ENCODE measurements at places on chromosomes 2 and 18.

GRCh38 chr2:230408244-230408842, 7.7 kb upstream of the SP100 start:
- no peak for DNase-seq

- DNase-seq, result no peak
Observed at GRCh38 chr2:133360190-133360589, 208.1 kb downstream of the NCKAP5 start.

- no peak for DNase-seq
Observed at GRCh38 chr2:14082640-14083039, 549.9 kb upstream of the LRATD1 start.

- DNase-seq, result no peak
Observed at GRCh38 chr18:2087877-2088673, 483.2 kb downstream of the METTL4 start.

DNA sequence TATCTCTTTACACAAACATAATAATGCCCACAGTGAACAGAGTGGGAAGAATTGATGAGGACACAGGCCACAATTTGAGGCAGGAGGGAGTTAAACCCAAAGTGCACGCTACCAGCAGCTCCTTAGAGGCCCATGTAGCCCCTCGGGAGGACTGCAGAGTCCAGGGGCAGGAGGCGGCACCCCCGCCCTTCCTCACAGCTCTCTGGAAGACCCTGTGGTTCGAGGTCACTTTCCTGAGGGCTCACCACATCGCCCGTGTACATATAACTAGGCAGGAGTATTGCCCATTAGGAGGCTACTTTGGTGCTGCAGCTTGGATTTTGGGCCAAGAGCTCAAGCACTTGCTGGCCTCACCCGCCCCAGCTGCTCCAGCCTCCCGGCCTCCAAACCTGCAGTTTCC, 22.2 kb upstream of the CIDEA start:
- no peak for DNase-seq

- no peak for DNase-seq
Observed at GRCh38 chr18:30333310-30333709, 709.2 kb downstream of the DSC3 start.

DNA sequence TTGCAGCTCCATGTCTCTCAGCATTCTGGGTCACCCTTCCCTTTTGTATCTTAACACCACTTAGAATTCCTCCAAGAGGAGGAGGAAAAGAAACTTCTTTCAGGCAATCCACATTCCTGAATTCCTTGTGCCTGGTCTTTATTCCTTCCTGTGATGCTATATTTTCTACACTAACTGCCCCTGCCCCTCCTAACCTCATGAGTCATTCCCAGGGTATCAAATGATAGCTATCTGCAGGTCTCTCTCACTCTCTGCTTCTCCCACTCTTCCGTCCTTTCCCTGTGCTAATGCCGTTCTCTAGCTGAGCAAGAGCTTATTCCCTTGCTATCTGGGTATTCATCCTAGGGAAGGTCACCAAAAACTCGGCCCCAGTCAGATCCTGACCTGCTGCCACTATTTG, 395.0 kb upstream of the TCF4 start:
- DNase-seq, result no peak

GRCh38 chr2:241788572-241788971, 11.9 kb downstream of the GAL3ST2 start:
- DNase-seq, result no peak

GRCh38 chr2:195596840-195597239, 60.2 kb upstream of the SLC39A10 start:
- no peak for DNase-seq

- peak; percentile 79 for DNase-seq
Observed at GRCh38 chr2:174013315-174013751, 48.2 kb upstream of the SP3 start.

DNA sequence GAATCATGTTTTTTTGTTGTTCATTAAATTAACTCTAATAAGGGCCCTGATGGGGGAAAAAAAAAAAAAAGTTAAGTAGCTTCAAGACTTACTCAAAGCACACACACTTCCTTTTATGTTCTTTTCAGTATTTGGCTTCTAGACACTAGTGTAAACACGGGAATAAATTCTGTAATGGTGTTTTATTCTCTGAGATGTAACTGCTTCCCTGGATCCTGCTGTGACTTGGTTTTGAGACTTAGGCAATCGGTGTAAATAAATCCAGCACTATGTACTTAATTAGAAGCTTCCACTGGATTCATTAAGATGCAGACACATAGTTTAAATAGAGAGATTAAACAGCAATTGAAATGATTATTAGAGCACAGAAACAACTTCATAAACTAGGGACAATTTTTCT, 26.1 kb upstream of the AP1S3 start:
- DNase-seq, result no peak

DNA sequence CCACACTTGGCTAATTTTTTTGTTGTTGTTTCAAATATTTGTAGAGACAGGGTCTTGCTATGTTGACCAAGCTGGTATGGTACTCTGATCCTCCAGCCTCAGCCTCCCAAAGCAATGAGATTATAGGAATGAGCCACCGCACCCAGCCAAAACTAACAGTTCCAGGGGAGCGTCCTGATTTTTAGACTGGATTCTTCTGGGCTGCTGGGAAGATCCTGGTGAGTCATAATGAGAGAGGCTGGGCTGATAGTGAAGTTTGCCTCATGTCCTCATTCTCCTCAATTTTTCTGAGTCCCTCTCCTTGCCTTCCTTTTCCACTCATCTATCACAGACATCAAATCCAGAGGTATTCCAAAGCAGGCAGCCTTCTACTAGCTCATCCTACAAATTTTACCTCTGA, 81.3 kb downstream of the VSNL1 start:
- no peak for DNase-seq

DNA sequence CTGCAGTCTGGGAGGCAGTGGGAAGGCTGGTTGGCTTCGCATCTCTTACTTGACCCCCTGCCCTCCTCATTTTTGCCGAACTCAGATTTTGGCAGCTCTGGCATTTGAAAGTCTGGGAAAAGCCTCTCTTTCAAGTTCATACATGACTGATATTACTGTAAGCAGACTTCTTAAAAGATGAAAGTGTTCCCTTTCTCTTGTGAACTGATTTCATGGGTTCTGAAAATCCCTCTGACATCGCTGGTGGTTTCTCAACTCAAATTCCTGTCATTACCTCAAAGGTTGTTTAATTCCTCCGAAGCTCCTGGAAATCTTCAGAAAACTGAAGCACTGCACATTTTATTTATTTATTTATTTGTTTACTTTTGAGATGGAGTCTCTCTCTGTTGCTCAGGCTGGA, 16.9 kb upstream of the SLC38A11 start:
- peak; percentile 51 for DNase-seq

GRCh38 chr2:190382851-190383250, 25.3 kb upstream of the MFSD6 start:
- no peak for DNase-seq

DNA sequence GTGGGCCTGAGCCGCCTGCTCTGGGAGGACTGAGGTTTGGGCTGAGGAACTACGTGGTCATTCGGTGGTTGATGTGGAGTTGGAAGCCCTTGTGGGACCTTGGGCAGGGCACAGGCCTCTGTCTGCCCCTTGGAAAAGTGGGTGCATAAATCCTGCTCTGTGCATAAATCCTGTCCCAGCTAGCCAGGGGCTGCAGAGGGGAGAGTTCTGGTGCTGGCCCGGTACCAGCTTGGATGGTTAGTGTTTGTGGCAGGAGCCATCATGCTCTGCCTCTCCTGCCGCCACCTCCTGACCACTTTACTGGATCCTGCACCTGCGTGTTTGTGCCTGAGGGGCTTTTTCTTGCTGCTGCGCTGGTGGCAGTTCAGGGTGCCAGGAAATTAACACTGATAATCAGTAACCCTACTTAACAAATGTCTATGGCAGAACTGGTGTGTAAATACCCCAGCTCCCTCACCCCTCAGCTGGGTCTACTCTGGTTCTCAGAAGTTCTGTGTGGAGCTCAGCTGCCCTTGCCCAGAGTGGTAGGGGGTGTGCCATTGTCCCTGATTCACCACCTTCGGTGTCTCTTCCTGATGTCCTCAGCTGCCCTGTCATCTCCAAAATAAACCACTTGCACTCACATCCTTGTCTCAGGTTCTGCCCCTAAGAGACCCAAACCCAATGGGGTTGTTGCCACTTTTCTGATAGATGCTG, 156.8 kb downstream of the GLI2 start:
- DNase-seq, result no peak

DNA sequence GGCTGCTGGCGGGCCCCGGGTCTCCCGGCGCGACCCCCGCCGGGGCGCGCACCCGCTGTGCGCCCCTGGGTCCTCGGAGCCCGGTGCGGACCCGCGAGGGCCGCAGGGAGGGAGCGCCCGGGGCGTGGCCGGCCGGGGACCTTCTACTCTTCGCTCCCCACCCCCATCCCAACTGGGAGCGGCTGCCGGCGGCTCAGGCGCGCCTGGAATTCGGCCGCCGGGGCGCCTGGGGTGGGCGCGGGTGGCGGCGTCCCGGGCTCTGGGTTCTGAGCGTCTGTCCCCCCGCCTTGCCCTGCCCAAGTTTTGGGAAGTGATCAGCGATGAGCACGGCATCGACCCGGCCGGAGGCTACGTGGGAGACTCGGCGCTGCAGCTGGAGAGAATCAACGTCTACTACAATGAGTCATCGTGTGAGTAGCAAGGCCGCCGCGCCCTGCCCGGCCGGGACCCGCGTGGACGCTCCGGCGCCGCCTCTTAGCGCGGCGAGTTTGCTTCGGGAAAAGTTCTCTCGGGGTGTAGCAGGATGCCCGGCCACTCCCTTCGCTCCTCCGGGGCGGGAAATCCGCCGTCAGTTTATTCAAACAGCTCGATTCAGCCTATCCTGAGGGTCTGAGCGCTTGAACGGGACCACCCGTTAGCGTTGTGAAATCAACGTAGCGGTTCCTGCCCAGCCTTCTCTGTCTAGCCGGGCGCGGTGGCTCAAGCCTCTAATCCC, 502 bp downstream of the TUBB6 start:
- DNase-seq, result peak; percentile 87

DNA sequence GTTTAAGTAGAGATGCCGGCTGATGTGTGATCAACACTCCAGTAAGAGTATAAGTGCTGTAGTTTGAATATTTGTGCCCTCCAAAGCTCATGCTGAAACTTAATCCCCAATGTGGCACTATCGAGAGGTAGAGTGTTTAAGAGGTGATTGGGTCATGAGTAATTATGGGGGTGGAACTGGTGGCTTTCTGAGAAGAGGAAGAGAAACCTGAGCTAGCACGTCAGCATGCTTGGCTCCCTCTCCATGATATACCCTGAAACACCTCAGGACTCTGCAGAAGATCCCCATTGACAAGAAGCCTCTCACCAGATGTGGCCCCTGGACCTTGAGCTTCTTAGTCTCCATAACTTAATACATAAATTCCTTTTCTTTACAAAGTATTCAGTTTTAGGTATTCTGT, 584.8 kb downstream of the TSN start:
- DNase-seq, result no peak

DNA sequence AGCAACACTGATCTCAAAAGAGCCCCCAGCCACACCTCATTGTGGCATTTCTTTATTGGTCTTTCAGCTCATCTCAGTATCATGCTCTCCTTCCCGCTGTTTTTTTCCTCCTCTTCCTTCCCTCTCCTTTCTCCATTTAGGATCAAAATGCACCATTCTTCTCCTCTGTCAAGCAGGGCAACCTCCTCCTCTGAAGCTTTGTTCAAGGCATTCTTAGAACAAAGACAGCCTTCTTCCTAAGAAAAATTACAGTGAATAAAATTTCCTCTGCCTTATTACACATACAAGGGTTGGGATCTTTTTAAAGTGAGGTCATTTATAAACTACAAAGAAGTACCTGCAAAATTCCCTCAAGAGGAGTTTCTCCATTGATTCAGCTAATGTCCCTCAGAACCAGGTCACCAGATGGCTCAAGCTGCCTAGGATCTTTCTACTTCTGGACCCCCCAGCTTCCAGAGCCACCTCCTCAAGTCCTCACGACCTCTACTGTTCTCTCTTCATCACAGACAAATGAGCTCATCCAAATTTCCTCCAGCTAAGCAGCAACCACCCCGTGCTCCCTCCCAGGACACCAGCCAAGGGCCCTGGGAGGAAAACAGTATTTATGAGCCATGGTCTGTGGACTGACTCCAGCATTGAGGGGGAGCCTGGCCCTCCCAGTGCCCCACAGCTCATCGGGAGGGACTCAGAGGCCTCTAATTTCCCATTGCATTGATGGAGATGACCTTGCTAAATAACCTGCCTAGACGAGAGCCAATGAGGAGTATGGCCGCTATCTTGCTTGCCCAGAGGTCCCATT, 18.0 kb downstream of the SFXN5 start:
- DNase-seq, result no peak

DNA sequence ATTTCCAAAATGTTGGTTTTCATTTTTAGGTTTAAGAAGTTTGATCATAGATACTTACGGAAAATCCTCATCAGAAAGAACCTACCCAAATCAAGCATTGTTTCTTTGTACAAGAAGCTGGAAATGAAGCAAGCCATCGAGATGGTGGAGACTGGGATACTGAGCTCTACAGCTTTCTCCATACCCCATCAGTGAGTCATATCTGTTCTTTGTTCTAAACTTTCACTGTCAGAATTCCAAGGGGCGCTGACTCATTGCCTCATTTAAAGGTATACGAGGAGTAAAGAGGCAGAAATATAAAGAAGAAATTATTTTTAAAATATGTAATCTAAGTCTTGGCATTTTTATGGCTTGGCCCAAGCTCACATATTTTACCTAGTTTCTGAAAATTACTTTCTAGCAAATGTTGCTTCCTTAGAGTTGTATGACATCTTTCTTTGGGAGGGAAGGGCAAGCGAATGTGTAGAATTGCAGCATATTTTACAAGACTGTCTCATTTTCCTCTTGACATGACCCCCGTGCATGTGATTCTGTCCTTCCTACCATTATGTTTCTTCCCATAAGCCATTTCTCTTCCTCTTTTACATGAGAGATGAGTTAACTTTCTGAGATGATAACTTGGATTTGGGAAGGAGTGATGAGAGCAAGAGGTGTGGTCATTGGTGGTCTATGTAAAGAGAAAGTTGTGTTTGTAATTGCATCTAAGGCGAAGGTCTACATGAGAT, 41.2 kb downstream of the SLC9A4 start:
- DNase-seq, result no peak

DNA sequence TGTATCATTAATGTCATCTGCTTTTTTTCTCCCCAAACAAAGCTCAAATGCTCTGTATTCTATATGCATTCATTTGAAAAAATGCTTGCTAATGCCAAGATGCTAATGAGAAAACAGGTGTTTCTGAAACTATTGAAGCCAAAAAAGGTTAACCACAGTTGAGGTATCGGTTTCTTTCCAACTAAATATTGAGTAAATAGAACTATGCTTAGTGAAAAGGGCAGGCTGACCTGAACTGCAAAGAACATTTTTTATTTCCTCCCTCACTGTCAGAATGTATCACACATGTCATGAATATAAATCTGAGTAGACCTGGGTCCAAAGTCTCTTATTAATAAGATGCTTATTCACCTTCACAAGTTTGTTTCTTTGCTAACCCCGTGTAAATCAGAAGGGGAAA, 866.6 kb downstream of the CPS1 start:
- DNase-seq, result no peak

- no peak for DNase-seq
Observed at GRCh38 chr2:215140166-215140707, 1.8 kb upstream of the ABCA12 start.

GRCh38 chr2:156867201-156867600, 390.3 kb upstream of the GALNT5 start:
- no peak for DNase-seq
